ENCODE measurements at places on chromosomes 12 and 14.

- DNase-seq: no peak
Observed at GRCh38 chr14:33534632-33535031, 416.2 kb downstream of the EGLN3 start.

DNA sequence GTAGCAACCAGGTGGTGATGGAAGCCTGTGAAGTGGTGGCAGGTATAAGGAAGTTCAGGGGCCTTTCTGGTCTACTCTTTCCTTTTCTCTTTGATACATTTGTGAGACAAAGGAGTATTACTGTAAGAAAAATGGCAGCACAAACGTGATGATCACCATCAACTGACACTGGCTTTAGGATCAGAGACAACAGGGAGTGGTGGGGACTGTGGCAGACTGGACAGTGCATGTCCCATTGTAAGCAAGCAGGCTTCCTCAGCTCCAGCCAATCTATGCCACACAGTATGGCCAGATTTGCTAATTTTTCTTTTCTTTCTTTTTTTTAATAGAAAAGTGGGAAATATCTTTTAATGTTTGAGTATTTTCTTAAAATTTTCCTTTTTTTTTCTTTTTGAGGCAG, 19.0 kb upstream of the IFT81 start:
- DNase-seq: no peak

DNA sequence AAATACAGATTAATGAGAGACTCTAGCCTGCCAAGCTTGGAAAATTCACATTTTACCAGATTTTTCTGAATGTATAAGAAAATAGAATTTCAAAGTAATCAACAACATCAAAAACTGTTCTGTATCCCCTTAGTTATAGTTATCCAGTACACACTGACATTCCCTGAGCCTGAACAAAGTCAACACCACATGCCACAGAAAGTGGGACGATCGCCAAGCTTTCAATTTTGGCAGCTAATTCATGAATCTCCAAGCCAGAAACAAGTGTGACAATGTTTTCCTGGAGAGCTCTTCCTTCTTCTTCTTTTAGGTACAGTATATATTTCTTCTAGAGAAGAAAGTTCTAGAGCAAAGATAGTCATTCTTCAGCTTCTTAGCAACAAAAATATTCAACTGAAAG, 290.2 kb downstream of the PRKD1 start:
- DNase-seq: no peak

GRCh38 chr12:15540005-15540404, 217.7 kb downstream of the PTPRO start:
- no peak for DNase-seq

DNA sequence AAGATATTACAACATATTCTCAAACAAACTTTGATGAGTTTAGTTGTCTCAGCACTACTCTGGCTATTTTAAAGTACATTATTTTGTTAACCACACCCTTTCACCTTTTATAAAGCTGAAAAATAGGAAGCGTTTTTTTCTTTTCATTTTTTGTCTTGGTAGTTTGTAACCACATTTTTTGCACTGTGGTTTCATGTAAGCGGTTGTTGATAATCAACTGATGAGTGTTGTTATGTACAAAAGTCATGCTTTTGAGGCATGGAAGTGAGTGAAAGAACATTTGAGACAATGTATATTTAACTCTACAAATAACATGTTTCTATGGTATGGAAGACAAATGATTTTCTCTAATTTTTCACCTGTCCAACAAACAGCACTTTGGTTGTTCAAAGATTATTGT, 52.1 kb upstream of the ATP2B1 start:
- DNase-seq: no peak

GRCh38 chr12:3228552-3228951, 151.4 kb downstream of the TSPAN9 start:
- DNase-seq: peak; percentile 61

DNA sequence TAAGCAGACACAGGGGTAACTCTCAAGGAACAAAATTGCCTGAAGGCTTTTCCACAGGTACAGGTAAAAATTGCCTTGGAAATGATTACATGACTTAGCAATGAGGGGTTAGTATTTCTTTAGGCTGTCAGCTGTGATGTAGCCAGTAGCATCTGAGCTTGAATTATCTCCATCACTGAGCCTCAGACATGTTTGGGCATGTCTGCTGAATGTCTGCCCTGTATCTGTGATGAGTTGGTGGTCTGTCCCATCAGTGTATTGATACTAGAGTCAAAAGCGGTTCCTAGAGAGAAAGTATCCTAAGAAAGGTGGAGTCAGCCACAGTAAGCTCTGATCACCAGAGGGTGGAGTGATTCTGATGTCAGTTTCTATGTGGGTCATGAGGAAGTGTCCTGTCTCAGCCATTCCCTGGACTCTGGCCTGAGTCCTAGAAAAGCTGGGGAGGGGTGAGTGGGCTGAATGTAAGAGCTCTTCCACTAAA, 16.3 kb downstream of the AKAP6 start:
- no peak for DNase-seq

DNA sequence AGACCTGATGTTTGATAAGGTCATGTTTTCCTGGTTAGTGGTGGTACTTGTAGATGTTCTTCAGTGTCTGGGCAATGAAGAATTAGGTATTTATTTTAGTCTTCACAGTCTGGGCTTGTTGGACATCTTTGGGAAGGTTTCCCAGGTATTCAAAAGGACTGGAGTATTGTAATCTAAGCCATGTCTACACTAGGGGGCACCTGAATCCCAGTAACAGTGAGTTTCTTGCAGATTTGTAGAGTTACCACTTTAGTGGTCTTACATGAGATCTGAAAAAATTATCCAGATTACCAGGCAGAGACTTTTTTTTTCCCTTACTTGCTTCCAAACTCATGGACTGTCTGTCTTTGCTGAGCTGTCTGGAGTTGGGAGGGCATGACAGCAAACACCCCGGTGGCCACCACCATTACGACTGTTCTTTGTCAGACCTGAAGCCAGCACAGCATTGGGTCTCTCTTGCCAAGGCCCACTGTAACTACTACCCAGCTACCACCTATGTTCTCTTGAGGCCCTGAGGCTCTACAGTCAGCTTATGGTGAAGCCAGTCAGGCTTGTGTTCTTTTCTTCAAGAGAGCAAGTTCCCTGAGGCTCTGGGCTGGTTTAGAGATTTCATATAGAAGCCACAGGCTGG, 820.7 kb upstream of the FBXO33 start:
- DNase-seq: no peak

DNA sequence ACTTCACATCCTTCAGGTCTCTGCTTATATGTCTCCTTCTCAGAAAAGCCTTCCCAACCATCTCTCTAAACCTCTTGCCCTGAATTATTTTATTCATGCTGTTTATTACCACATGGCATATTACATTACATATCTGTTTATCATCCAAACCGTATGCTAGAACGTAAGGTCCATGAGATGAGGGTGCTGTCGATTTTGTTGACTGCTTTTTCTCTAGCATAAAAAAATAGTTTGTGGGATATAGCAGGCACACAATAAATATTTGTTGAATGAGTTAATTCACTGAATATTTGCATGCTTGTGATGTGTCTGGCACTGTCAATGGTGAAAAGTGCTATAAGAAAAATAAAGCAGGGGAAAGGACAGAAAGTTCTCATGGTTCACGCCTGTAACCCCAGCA, 22.9 kb downstream of the SAMD4A start:
- no peak for DNase-seq

- no peak for DNase-seq
Observed at GRCh38 chr12:51323966-51324895, at the start of gene BIN2. BIN2 (minus strand) TSS chr12:51324174; CDS start chr12:51324102, 72 bp downstream.

GRCh38 chr12:64160021-64160710, 61.9 kb downstream of the KICS2 start:
- DNase-seq: no peak

DNA sequence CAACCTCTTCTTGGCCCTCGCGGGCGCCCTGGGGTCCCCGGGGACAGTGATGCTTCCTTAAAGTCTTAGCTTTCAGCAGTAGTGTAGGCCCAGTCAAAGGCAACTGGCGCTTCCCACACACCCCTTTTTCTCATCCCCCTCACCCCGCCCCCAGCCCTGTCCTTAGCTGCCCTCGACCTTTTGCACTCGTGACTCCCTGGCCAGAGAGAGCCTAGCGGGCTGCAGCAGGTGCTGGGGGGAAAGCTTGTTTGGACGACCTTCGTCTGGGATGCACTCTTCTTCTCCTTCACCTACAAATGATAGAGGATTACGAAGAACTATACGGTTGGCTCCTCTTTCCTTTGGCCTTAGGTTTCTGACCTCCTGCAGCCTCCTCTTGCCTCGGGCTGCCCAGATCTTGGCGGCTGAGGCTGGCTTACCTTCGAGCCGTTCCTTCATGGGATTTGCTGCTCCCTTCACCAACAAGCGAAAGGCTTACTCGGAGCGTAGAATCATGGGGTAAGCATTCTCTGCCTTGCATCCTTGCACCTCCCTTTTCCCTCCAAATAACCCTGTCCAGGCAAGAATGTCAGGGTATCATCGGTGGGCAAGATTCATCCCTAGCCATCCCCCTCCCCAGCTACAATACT, 815 bp downstream of the COQ10A start:
- DNase-seq: no peak

GRCh38 chr12:49348781-49349180, 2.1 kb downstream of the DNAJC22 start:
- no peak for DNase-seq

DNA sequence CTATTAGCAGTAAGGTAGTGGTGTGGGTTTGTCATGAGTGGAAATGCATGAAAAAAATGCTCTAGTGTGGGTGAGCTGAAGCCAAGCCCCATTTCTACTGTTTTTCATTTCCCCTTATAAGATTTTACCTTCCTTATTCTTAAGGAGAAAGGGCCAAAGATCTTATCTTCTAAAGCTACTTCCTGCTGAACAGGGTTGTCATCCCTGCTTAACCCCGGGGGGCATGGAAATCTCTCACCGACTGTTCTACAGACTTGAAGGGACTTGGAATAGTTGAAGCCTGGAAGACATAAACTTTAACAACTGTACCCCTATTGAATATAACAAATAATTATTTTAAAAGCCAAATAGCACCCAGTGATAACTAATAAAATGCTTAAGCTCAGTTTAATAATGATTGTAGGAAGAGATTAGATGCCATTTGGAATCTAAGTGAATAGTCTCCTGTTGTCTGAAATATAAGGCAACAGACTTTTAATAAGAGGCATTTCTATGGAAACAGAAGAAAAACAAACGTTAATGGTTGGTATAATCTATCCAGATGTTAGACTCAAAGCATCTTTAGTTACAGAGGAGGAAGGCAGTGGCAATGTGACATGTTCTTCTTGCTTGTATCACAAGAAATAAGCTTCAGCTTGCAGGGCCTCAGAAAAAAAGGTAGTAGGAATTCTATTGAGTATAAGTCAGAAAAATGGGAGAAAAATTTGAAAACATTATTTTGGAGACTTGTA, 1.8 kb upstream of the GMFB start:
- DNase-seq: no peak

DNA sequence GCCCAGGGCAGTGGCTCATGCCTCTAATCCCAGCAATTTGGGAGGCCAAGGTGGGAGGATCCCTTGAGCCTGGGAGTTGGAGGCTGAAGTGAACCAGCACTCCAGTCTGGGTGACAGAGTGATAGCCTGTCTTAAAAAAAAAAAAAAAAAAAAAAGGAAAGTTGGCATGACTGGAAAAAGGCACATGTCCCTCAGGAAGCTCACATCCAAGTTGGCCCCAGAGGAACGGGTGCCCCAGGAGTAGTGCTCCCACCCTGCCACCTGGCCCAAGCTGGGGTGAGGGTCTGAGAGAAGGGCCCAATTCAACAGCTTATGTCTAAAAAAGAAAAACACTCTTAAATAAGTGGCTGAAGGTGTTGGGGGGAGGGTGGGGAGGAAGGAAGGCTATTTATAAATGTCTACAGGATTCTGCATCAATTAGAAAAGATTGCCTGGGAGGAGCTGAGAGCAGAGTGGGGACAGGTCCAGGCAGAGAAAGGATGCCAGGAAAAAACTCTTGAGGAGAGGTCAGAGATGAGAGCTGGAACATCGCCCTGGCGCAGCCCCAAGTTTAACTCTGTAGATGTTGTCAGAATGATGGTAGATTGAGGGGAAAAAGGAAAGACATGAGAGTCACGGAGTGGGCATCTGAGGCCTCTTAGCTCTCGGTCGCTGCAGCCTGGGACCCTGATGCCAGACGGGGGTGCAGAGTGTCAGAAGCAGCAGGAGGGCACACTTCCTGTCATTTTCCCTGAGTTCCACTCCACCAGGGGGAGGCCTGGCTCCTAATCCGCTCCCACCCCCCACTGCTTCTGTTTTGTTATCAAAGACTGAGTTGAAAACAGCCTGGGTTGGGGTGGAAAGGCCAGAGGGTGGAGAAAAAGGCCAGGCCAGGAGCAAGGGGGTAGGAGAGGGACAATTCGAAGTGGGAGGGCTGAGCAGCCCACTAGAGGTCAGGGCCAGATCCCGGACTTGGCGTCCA, 7.3 kb downstream of the SPRYD3 start:
- DNase-seq: no peak

GRCh38 chr14:90483571-90483974, 86.7 kb downstream of the CALM1 start:
- DNase-seq: no peak

GRCh38 chr14:39430762-39431415, 1.3 kb downstream of the FBXO33 start:
- DNase-seq: no peak

DNA sequence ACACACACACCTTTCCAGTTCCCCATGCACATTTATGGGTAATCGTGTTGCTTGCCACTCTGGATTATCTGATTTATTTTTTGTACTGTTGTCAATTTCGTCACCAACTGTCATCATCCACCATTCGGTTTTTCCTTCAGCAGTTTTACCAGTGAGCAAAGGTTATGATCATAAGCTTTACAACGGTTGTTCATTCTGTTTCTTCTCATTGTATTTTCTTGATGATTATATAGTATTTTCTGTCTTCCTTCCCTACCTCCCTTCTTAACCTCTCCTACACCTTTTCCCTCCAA, 680 bp downstream of the NECAP1 start:
- DNase-seq: no peak

DNA sequence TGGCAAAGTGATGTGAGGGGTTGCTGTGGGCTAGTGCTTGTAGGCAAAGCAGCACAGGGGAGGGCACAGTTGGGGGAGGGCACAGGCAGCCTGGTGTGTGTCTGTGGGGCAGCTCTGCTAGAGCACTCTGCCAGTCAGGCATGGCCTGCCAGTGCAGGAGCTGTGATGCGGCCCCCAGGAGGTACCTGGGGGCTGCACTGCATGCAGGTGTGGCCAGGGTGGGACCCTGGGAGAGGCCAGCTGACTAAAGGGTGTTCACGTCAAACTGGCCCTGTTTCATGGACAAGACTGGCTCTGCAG, 54.1 kb downstream of the FRS2 start:
- no peak for DNase-seq

- no peak for DNase-seq
Observed at GRCh38 chr12:124560146-124560890, 7.1 kb downstream of the NCOR2 start.
